Activated CD4-positive, alpha-beta T cell treated with anti-CD3 and anti-CD28 coated beads, Interleukin-2, amount 10 ng/mL, durations not matched to agents 7 days and 5 days (primary cell): ENCODE measurements at places on chromosomes 4 and X.
A peak's percentile ranks its signal among the peaks of the same experiment; 100 is the strongest.

DNA sequence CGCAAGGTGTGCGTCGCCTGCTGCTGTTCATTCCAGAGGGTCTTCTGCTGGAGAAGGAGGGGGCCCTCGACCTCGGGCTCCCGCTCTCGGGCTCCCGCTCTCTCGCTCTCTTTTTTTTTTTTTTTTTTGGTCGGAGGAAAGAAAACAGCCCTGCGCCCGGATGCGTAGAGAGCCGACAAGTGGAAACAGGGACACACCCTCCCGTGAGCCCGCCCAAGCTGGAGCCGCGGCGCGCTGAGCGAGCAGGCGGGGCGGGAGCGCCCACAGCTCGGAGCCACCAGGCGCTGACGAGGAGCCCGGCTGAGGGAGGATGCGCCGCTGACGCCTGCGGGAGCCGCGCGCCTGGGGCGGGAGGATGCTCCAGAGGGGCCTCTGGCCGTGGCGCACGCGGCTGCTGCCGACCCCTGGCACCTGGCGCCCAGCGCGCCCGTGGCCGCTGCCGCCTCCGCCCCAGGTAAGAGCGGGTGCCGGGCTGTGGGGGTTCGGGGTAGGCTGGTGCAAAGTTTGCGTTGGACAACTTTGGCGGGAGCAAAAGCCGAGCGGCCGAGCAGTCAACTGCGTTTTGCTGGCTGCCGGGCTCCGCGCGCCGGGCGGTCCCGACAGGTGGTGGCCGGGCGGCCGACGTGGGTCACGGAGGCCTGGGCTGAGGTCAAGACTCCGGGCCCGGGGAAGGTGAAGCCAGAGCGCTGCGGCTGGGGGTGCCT is at the start of gene MCUB:
Gene MCUB, plus strand, starts transcription at position 264 of the 704 bp plus-strand sequence. Its CDS starts 92 bp downstream, at position 356.
- DNase-seq = peak; percentile 95

DNA sequence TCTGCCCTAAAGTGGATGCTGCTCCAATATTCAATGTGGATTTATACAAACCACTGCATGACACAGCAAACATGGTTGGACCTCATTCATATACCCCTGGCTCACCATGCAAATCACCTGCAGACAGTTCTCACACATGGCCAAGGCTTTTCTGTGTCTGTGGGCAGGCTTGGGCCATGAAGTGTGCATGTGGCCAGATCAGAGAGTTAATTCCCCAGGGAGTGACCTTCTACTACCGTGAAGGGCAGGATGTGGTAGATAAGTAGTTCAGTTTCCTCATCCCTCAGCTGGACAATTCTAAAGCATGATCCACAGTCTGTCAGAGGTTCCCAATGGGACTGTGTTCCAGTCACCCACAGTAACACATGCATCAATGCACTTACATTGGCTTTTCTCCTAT is 24.6 kb upstream of the BCLAF3 start:
- no peak for DNase-seq

DNA sequence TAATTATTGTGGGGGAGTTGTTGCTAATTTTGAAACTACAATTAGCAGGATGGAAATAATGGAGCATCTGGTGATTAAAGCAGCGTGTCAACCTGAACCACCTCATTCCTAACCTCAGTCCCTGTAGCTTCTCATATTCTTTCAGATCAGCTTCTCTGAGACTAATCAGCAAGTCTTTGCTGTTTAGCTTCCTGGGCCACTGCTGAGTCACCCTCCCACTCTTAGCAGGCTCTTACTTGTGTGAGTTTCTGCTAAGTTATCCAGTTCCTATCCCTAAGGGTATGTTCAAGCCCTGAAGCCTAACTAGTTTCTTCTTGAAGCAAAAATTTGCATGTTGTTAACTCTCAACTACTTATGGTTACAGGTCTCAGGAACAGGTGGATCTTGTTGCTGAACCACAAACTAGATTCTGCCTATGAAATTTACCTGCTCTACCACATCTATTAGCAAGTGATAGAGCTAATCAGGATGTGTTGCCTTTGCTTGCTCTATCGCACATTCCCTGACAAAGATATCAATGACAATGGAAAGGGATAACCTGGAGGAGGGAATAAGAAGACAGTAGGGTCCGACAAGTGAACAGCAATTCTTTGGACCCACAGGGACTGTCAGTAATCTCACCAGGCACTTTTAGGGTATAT is 134.2 kb downstream of the EIF4E start:
- DNase-seq = no peak

DNA sequence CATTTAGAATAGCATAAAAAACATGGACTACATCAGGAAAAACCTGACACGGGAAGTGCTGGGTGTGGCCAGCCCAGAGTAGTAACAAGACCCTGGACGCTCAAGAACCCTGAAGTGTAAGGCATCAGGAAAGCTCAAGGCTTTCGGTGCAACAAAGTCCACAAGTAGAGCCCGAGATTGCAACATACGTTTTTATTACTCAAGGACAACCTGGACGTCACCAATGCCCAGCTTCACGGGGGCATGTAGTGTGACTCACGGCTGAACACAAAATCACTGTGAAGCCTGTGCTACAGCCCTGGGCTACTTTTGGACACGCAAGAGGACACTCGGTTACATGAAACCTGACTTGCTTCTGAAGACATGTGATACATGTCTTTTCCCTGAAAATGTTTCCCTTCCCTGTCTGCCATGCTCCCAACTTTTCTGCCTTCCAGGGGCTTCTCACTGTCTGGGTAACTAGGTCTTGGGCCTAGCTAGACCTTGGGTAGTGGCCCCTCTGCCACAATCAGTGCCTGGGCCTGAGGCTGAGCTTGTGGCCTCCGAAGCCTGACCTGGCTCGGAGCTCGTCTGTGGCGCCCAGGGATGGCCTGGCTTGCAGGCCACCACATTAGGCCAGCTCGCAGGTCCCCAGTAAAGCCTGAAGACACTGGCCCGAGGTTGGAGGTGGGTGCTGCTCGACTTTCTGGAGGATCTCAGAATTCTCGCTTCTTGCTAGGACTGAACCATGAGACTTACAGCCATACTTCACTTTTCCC is 9.2 kb downstream of the IRAK1 start:
- DNase-seq = no peak

DNA sequence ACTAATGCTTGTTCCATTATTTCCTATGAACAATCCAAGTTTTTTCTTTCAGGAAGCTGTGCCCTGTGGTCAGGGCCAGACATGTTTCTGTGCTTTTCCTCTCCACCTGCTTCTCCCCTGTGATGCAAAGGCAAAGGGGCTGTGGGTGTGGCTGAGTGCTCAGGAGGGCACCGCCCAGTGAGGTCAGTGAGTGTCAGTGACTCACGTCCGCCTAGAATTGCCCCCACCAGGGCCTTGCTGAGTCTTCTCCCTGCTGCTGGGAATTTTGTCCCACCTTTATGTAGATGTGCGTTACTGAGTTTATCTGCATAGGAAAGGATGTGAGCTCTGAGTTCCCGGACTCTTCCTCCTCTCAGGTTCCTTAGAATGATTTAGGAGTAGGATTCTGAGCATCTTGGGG is 283.2 kb downstream of the DCHS2 start:
- DNase-seq = no peak

DNA sequence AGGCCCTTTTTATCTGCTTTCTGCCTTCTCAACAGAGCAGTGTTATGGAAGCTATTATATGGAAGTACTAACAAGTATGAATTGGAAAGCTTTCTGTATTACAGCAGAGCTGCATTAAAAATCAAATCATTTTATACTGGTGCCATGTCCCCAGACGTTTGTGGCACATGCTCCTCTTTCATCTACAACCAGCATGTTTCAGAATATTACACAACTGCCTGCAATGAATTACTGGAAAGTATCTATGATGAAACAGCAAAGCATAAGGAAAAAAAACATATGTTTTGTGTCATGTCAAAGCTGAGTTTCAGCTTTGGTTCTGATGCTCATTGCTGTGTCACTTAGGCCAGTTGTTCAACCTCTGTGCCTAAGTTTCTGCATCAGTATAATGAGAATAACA is 576.8 kb downstream of the GBA3 start:
- no peak for DNase-seq

GRCh38 chrX:53681661-53682060 is 4.9 kb downstream of the HUWE1 start:
- DNase-seq = peak; percentile 6
